ENCODE measurements at places on chromosomes 5 and 9.
A peak's percentile ranks its signal among the peaks of the same experiment; 100 is the strongest.

GRCh38 chr9:133103987-133104505 is 17.0 kb downstream of the RALGDS start:
- no peak for DNase-seq

DNA sequence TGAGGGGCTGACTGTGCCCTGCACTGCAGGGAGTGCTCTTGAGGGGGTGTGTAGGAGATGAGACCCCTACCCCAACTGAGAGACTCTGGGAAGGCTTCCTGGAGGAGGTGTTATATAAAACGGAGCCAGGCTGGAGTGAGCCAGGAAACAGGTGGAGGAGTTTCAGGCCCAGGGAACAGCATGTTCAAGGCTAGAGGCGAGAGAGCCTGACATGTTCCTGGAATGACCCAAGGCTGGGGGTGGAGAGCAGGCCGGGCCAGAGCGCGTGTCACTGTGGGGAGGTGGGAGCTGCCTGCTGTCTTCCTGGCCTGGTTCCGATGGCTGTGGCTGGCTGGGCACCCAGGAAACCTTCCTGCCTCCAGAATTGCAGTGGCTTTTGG is 48.7 kb downstream of the RXRA start:
- DNase-seq, result no peak

DNA sequence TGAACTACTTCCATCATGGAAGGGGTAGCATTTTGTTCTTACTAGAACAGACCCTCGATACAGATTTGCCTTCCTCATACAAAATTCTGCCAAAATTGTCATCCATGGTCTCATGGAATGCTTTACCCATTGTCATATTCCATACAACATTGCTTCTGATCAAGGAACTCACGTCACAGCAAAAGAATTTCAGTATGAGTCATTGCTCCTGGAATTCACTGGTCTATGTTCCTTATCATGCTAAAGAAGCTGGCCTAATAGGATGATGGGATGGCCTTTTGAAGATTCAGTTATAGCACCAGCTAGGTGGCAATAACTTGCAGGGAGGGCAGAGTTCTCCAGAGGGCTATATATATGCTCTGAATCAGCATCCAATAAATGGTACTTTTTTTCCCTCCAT is 18.2 kb upstream of the FNIP1 start:
- DNase-seq, result peak; percentile 87

- DNase-seq, result no peak
Measured at GRCh38 chr5:963673-964531, 44.7 kb upstream of the NKD2 start.

- no peak for DNase-seq
Measured at GRCh38 chr9:76738402-76738801, 25.8 kb upstream of the PCA3 start.

DNA sequence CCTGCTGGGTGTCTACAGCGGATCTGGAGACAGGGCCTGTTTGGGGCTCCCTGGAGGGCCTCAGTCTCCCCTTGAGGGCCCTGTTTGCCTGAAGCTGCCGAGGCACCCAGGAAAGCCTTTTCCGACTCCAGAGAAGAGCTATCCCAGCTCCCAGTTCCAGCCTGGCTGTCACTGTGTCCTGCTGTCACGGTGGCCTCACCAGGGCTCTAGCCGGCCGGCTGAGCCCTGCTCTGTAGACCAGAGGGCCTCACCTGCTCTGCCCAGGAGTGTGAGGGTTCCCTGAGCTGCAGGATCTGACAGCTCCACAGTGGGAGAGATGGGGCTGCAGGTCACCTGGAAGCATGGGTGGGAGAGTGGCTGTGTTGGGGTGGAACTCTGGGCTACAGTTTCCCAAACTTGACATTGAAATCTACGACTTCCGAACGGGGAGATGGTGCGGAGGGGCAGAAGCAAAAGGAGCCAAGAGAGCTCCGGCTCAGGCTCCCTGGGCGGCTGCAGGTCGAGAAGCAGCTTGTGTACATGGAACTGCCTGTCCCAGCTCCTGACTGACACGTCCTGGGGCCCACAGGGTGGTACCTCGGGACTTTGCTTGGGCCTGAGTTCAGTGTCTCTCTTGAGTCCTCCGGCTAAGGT is 94.9 kb downstream of the CACNA1B start:
- no peak for DNase-seq

- DNase-seq, result no peak
Measured at GRCh38 chr9:103997856-103998370, 96.2 kb upstream of the SMC2 start.

GRCh38 chr9:93254806-93255493 is 71.0 kb downstream of the WNK2 start:
- DNase-seq, result no peak

DNA sequence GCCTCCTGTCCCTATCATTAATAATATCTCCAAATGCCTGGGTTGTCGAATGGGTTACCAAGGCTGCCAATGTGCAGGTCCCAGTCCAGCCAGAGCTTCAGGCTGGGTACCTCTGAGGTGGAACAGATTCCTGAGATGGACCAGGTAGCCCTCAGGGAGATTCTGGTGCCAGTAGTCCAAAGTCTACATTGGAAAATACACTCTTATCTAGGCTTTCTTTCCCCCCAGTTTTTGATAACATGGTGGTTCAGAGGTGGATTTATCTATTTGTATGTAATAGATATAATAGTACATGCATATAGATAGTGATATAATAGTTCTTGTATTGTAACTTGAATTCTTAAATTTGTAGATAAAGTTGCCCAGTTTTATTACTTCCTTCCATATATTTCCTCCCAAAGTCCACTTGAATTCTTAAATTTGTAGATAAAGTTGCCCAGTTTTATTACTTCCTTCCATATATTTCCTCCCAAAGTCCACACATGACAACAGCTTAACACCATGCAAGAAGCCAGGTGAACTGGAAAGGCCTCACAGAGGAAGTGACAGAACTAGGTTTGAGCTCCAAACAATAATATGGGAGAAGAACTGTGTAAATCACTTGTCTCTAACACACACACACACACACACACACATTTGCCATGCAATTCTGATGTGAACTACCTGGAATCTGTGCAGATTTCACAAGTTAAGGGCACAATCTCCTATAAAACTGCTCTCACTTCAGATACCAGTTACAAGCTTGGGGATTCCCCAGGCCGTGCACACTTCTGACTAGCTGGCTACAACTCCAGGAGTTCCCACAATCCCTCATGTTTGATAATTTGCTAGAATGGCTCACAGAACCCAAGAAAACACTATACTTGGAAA is 30.7 kb upstream of the ERAP1 start:
- DNase-seq, result no peak

- DNase-seq, result peak; percentile 42
Measured at GRCh38 chr5:56480705-56481427, 247.7 kb upstream of the ANKRD55 start.

- DNase-seq, result no peak
Measured at GRCh38 chr9:97397220-97397619, 14.7 kb upstream of the TDRD7 start.

DNA sequence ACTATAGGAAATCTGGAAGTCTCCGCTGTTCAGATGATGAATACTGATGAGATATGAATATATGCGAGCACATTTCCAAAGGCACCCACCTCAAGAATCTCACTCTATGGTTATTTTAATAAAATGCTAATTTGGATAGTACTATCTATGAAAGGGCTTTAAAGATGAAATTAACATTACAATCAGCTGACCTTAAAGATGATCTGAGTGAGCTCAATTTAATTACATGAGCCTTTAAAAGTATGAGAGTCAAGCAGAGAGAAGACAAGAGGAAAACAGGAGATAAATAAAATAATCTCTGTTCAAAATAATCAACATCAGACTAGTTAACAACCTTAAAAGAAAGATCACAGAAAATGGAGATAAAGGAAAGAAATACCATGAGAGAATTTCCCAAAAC is 474.1 kb upstream of the TUSC1 start:
- no peak for DNase-seq

DNA sequence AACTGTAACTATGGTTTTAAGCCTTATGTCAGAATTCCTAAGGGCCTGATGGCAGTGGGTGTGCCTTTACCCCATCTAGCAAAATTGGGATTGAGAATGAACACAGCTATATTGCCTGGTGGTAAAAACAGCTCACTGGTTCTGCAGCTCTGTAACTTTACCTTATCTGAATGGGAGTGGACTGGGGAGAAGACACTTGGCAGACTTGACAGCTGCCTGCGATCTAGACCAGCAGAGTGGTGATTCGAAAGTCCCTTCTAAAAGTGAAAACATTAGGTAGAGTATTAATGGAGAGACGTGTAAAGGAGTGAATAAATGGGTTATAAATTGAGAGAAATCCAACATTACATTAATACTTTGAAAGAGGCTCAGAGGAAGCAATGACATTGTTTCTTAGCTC is 289.1 kb upstream of the EDIL3 start:
- no peak for DNase-seq

- no peak for DNase-seq
Measured at GRCh38 chr5:89129941-89130340, 247.0 kb upstream of the MEF2C start.

DNA sequence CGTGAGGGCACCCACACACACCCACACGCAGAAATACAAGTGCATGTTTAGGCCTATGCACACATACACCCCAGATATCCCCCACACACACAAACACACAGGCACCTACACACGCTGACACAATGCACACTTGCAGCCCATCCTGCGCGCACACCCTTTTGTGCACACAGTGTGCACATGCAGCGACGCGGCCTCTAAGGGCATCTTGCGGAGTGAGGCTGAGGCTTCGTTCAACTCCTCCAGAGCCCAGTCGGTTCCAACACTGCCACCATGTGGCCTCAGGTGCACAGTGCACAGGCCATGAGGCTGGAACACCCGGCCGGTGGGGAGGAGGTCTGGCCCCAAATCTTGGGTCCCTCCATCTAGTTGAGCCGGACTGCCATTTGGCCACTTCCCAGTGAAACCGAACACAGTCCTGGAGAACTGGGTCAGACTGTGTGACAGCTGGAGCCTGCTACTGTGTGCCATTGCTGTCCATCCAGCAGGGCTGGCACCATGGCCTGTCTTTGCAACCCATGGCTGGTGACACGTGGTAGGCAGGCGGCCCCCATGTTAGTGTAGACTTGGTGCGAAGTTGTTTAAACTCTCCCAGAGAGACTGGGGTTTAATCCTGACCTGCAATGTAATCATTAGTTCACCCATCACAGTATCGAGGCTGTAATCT is 97.7 kb upstream of the MVB12B start:
- DNase-seq, result peak; percentile 63

DNA sequence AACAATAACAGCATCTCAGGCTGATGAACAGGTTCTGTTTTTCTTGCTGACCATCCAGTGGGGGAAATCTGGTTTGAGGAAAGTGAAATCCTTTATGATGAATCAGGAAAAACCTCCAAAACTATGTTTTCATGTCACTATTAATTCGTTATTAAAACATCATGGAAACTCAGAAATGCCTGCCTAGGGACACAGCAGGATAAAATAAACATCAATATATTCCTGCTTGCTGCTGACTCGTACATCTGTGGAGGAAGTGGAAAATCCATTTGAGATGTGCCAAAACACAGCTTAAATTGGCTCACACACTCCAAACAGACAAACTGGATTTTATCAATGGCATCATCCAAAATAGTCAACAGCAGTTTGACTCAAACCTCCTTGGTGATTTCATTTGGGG is 53.0 kb downstream of the TEK start:
- DNase-seq, result no peak

GRCh38 chr9:128007566-128008138 is 26.9 kb upstream of the EEIG1 start:
- DNase-seq, result peak; percentile 88

DNA sequence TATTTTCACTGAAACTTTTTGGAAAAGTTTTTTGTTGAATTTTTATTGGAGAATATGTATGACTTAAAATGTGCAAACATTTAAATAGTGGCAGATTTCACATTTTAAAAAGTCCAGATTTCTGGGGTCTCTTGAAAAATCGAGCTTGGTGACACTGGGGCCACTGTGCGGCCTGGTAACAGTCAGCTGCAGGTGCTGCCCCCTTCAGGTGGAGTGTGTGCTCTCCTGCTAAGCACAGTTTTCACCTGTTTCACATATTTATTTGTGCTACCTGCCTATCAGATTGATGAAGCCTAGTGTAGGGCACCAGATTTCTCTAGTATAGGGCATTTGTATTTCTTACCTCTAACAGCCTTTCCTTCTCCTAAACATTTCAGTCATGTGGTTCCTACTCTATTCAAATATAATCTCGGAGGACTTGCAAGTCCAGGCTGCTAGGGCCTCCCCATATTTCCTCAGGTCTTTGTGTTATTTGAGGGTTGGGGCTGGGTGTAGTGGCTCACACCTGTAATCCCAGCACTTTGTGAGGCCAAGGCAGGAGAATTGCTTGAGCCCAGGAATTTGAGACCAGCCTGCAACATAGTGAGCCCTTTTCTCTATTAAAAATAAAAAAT is 95.8 kb upstream of the KLF9 start:
- peak; percentile 23 for DNase-seq

DNA sequence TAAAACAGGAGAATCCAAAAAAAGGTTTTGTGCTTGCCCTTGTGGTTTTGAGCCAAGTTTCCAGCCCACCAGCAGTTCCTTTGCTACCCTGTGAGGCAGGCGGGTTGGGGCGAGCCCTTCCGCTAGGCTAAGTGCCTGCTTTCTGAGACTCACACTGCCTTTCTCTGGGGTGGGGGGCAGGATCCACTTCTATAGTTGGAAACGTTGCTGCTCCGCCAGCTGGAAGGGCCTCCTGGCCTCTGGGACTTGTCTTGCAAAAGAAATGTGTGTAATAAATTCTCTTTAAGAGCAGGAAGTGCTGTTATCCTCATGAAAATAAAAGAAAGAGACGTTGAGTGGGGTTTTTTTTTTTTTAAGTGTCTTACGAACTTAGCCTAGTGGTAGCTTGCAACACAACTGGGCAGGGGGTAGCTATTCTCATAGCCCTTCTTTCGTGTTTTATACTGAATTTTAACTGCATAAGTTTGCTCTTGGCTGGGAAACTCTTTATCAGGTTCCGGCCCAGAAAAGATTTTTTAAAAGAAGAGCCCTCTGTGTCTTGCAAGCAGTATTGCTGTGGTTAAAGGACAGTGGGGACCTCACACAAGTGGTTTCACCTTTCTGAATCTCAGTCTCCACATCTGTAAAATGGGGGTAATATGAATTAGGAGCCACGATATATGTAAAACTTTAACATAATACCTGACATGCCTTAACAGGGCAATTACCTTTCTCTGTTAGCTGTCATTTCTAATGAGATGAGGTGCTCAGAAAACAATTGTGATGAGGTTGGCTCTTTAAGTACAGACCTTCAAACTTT is 19.8 kb downstream of the JADE2 start:
- no peak for DNase-seq

DNA sequence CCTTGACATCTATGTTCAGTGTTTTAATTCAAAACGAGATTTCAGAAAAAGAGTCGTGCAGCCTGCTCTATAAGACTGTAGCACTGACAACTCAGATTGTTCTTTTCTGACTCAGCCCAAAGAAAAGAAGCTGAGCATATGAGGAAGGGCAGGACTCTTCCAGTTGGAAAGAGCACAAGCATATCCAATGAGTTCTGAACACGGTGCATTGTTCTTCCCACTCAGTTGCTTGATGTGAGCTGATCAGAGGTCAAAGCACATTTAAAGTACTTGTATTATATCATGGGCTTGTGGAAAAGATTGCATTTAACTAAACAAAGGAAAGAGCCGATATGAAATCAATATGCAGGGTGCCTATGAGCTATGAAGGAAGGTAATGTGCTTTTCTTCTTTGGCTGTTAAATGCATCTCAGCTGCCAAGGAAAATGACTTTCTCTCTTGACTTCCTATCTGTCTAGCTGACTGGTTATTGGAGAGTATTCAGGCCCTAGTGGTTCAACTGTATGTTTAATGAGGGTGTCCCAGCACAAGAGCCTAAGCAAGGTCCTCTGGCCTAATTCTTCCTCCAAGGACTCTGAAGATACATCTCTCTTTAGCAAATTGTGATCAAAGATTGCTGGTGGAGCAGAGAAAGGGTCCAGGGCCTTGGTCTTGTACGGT is 226.6 kb upstream of the PPP1R2B start:
- no peak for DNase-seq

GRCh38 chr5:171598641-171599152 is 179.2 kb downstream of the FGF18 start:
- no peak for DNase-seq
